Activated T-helper 1 cell treated with anti-CD3 and anti-CD28 coated beads, Interleukin-12 subunit alpha, Interleukin-12 subunit beta, Interleukin-2, Interleukin-4 antibody, amounts not matched to agents 30 ng/mL and 10 ng/mL and 1 ng/mL, durations not matched to agents 14 hours and 24 hours and 36 hours (primary cell): ENCODE measurements at places on chromosomes 3 and 15.

DNA sequence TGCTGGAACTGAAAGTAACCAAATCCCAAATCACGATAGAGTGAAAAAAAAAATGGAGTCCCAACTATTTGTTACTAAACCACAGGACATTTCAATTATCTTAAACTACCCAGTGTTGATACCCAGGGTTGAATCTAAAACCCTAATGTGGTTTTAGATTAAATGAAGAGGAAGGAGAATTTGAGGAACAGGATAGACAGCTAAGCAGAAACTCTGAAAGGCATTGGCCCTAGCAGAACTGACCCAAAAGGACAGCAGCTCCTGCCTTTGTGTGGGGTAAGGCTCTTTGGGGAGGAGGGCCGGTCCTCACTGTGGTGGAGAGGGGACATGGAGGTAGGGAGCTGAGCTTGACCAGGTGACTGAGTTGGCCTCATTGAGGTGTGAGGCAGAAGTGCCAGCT, 30.7 kb upstream of the SNRK start:
- DNase-seq = no peak

DNA sequence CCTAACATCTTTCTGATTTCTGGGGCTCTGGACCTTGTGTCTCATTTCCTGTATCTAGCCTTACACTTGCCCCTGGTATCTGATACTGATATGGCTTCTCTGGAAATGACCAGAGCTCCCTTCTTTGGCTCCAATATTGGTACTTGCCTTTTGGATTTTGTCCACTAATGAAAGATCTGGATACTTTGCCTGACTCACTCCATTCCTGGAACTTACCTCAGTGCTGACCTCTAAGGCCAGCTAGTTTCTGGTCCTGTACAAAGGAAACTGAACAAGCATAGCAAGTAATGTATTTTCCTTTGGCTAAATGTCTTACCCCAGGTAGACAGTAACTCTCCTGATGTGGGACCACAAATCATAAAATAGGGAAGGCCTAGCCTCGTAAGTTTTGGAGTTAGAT, 93.8 kb upstream of the SLC4A7 start:
- DNase-seq = no peak

DNA sequence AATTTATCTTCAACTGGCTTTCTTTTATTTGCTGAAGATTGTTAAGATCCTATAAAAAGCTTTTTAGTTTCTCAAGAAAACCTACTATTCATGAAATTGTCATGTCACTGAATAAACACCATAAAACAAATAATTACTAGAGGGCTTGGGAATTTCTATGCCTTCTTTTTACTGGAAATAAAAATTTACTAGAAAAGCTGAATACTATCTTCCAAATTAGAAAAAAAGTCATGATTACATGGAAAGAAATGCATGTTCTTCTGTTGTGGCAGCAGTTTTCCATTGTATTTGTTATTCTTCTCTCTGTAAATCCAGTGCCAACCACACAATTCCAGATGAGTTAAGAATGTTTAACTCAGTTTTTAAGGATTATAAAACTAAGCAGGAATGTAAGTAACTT, 153.8 kb downstream of the RAP2B start:
- DNase-seq = no peak

- no peak for DNase-seq
Observed at GRCh38 chr15:58738046-58738707, 11.3 kb downstream of the ADAM10 start.

DNA sequence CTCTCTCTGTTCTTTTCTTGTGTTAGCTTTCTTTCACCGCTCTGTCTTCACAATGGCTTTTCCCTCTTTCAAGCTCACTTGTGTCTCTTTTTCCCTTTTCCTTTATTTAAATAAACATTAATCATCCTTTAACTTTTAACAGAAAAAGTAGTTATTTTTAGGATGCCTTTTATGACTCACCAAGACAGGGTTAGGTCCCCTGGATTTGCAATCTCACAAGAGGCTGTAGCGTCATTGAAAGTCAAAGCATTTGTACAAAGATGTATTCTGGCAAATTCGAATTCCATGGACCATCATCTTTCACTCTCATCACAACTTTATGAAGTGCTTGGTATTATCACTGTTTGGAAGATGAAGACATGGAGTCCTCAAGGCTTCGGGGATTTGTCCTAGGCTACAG, 34.8 kb upstream of the MCTP2 start:
- DNase-seq = no peak
